Brain pericyte (primary cell): ENCODE measurements at places on chromosomes 2 and 18.

DNA sequence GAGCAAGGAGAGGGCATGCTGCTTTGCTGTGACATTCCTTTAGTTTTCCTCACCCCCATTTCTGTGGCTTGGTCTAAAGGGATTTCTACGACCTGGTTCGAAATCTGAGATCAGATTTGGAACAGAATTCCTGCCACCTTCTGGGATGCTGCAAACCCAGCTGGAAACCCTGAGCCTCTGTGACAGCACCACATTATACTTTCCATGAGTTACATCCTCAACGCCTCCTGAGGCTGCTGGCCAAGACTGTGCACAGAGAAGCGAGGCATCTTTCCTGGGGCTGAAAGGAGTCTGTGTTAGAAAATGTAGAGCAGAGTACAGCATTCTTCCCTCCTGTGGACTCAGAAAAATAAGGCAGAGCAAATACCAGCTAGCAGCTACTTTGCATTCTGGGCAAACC is 138.1 kb upstream of the CHAC2 start:
- no peak for DNase-seq

GRCh38 chr2:19872302-19872701 is 29.5 kb downstream of the TTC32 start:
- no peak for DNase-seq

DNA sequence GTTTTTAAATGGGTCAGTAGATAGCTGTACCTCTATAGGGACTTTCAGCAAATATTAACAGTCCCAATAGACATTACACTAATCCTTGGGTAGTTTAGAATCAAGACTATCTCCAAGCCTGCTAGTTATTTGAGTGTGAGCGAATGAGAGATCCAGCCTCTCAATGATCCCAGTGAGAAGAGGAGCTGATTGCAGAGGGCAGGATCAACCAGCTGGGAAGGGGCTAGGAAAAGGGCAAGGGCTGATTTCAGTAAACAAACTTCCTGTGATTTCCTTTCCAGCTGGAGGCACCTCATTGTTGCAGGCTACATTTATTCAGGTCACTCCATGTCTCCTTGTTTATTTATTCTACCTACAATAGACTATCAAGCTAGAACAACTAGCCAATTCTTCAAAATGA is 84.1 kb upstream of the CTNNA2 start:
- DNase-seq: no peak

DNA sequence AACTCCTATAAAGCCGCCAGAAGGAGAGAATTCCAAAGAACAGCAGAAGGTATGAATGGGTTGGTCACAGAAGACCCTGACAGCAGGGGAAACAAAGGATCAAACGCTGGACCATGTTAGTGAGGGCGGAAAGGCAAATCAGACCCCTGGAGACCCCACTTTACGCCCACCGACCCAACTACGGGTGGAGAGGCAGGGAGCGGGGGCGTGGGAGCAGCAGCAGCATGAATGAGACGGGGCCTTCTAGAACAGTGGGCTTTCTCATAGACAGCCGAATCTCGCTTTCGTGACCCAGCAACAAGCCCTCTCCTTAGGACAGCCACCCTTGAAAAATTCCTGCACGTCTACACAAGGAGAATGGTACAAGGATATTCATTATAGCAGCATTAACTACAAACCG is 191.0 kb downstream of the HDAC4 start:
- no peak for DNase-seq

DNA sequence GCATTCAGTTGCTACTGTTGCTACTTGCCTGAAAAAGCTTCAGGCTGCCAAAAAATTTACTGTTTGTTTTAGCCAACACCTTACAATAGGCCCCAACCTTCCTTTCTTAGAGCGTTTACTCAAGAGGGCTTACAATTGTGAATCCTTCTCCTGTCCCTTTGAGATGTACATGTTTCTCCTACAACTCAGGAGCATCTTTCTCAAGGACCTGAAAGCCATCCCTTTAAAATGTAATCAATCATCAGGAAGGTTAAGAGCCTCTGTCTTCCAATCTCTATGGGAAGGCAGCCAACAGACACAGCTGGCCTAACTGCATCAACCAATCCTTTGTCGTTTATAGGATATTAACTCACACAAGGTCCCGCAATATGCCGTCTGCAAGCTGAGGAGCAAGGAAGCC is 3.4 kb upstream of the IER3IP1 start:
- no peak for DNase-seq

DNA sequence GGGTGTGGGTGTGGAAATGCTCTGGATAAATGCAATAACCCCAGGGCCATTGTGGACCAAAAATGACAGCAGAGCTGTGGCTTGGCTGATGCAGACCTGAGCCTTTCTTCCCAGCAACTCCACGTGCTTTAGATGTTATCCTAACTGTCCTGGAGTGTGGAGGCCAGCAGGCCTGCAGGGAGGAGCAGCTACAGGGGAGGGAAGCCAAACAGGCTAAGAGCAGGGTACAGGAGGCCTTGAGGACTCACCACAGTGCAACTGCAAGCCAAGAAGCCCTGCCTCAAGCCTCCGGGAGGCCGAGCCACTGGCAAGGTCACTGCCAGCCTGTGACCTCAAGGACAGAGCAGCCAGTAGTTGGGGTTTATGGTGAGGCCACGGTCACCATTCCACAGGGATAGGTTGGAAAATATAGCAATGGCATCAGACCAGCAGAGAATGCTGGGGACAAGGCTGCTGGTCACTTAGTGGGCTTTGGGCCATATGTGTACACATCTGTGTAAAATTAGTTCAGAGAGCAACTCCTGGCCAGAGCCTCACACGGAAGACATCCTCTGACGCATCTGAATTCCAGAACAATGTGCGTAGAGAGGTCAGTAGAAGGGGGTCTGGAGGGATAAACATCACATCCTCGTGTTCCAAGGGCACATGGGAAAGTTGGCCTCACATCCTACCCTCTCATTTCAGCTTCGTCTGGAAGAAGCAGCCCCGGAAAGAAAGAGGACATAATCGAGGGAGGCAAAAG is 76.2 kb upstream of the UPP2 start:
- peak; percentile 68 for DNase-seq
